Spinal cord (tissue), 10 donors: ENCODE measurements at places on chromosomes 11 and 22.
A peak's percentile ranks its signal among the peaks of the same experiment; 100 is the strongest.

- DNase-seq: no peak
These were observed 540.3 kb downstream of the NTM start for GRCh38 chr11:131910523-131911387.

DNA sequence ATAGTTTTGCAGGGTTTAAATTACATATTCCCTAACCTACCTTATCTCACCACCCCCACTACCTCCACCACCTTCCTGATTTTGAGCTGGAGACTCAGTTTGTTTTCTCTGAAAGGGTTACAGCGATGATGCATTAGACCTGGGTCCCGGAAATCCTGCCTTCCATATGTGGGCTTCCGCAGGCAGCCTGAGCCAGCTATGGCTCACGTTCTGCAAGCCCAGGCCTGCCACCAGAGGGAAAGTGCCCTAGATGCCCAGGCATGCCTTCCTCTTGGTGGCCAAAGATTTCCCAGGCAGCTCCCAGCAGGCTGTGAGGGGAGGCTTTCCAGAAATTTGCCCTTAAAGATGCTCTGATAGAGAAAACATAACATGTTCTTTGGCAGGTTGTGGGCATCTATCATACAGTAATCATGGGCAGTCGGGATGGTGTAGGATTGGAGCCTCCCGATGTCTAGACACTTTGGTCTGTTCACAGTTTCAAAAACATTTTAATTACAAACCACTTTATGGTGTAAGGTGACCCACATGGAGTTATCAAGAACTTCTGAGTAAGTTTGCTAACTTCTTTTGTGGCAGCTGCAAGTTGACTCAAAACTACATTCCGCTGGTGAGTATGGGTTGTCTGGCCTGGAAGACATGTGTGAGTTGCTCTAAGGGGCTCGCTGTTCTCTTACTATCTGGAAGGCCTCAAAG lies 79.3 kb downstream of the MICAL2 start:
- no peak for DNase-seq

DNA sequence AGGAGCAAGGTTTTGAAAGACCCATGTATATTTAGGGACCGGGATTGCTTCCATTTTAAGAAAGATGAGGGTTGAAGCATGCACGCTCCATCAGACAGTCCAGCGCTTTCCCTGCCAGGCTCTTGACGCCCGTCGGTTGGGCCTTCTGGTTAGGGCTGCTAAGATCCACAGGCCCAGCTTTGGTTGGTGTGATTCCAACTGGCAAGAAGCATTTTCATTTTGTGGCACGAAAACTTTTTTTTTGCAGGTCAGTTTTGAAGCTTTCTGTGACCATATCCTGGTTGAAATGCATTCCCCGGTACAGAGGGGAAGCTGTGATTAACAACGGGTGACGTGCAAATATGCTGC lies 34.3 kb upstream of the MPPED1 start:
- DNase-seq: no peak

DNA sequence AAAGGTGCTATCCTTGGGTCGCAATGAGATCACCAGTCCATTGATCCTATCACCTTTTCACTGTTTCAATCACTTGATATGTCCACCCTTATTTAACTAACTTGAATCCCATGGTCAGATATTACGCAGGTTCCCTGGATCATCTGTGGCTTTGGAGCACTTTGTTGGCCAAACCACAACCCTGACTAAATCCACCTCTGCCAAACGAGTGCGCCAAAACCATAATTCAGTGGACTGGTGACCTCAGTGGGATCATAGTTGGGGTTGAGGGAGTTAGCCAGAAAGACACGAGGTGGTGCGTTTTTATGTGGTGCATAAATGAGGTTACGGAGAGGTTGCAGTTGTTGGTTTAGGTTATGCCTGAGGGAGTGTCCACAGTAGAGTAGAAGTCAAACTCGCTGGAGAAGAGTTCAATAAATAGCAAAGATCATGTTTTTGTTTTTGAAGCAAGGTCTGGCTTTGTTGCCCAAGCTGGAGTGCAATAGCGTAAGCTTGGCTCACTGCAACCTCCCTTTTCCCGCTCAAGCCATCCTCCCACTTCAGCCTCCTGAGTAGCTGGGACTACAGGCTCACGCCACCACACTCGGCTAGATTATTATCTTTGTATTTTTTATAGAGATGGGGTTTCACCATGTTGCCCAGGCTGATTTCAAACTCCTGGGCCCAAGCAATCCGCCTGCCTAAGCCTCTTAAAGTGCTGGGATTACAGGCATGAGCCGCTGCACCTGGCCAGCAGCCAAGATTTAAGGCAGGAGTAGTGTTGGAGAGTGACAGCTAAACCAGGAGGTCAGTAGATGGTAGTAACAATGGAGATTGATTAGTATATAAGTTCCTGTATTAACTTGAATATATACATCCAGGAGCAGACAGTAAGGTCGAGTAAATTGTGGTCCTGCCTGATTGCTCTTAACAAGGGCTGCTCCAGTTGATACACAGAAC lies 4.5 kb downstream of the FOXR1 start:
- DNase-seq: no peak

GRCh38 chr11:97158243-97158642 lies 768.4 kb downstream of the JRKL start:
- DNase-seq: no peak

GRCh38 chr11:65814131-65814985 lies 19.4 kb upstream of the SNX32 start:
- DNase-seq: no peak

GRCh38 chr11:57571606-57572005 lies 4.1 kb upstream of the UBE2L6 start:
- DNase-seq: no peak

DNA sequence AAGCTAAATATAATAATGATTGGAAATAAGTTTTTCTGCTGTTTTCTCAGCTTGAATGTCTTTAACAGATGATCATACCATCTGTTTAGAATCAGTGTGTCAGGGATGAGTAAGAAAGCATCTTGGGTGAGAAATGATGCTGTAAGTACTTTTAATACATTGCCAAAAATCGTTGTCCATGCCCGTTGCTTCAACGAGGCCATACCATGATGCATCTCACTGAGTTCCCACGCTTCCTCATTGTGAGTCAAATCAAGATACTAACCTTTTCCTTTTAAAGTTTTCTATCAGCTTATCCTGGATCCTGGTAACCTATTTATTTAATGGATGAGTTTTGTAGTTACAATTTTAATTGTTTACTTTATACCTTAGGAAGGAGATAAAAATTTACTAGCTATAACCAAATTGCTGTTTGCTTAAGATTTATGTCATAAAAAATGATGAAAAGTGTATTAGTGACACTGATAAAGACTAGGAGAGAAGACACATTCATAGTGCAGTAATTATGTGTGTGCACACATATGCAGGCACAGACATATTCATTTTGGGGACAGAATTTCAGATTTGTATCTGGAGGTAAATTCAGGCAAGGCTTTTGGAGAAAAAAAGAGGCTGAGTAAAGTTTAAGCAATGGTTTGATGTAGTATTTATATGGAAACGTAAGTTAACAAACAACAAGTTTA lies 154.8 kb downstream of the UVRAG start:
- no peak for DNase-seq

- no peak for DNase-seq
These were observed 6.3 kb downstream of the BEST1 start for GRCh38 chr11:61956191-61957020.

DNA sequence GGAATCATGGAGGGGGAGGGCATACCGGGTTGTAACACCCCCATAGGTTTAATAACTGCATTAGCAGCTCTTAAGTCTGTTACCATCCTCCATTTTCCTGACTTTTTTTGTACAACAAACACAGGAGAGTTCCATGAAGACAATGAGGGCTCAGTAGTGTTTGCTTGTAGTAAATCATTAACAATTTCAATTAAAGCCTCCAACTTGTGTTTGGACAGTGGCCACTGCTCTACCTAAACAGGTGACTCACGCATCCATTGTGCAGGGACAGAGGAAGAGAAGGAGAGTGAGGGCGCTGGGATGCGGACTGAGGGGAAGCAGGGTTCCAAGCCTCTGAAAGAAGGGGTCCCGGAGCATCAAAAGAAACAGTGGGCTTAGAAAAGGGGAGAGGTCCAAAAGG lies 21.3 kb upstream of the MTNR1B start:
- DNase-seq: no peak

DNA sequence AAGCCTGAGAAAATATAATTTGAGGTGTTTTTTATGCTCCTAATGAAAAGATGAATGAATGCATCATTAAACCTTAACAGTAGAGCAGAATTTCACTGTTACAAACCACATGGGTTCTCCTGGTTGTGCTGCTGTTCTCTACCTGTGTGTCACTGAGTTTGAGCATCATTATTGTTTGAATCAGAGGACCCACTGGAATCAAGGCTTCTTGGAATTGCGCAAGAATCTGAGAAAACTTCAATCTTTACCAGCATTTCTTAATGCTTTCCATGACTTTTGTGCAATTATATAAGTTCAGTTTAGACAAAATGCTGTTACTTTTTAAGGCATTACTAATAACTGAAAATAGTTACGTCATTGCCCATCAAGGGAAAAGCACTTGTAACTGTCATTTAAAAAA lies 18.8 kb upstream of the RBX1 start:
- no peak for DNase-seq

- peak; percentile 66 for DNase-seq
These were observed 274.9 kb upstream of the MPPED2 start for GRCh38 chr11:30861064-30861463.

DNA sequence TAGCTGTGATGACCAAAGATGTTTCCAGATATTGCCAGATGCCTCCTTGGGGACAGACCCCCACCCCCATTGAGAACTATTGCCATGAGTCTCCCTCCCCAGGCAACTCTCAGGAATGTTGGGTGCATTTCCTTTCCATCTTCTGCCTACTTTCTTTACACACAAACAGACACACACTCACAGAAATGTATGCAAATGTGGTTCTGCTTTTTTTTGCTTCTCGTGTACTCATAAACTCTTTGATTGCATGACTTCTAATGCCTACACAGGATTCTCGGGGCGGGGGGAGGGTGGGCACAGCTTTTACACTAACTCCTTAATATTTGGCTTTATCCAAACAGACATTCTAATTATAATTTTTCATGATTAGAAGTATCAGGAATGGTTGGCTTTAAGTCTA lies 53.3 kb upstream of the SUSD2 start:
- DNase-seq: no peak

GRCh38 chr11:26622181-26622580 lies 50.1 kb upstream of the MUC15 start:
- DNase-seq: no peak

GRCh38 chr11:128802358-128802981 lies 64.6 kb downstream of the KCNJ1 start:
- DNase-seq: no peak

DNA sequence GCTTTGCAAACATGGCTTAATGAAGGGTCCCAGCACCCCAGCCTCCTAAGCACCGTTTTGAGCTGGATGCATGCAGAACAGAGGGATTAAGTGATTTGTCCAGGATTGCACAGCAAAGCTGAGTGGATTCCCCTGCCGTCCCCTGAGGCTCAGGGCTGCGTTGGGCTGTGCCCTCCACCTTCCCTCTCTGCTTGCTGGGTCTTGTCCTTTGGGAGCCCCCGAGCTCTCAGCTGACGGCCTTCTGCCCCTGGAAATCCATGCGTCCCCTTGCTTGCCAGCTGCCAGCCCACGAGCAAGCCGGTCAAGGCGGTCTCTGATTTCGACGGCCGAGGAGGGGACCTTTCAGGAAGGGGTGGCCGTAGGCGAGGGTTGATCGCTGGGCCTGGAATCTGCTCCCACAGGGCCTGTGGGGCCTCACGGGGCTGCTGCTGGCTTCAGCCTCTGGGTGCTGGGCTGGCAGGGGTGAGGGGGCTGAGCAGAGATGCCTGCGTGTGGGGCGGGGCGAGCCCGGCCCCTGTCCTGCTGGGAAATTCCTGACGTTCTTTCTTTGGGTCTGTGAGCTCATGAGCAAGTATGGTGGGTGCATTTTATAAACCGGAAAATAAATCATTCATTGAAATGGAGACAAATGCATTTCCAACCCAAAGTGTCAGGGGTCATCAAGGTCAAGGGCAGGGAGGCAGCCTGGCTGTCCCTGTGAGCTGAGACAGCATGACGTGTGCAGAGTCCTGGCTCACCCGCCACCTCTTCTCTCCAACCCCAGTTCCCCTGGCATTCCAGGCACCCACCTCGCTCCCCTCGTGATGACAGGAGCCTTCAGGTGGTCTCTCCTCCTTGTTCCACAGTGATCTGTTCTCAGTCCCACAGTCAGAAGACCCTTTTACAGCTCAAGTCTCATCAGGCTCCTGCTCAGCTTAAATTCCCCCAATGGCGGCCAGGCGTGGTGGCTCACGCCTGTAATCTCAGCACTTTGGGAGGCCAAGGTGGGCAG lies 28.1 kb downstream of the FGF4 start:
- peak; percentile 7 for DNase-seq

DNA sequence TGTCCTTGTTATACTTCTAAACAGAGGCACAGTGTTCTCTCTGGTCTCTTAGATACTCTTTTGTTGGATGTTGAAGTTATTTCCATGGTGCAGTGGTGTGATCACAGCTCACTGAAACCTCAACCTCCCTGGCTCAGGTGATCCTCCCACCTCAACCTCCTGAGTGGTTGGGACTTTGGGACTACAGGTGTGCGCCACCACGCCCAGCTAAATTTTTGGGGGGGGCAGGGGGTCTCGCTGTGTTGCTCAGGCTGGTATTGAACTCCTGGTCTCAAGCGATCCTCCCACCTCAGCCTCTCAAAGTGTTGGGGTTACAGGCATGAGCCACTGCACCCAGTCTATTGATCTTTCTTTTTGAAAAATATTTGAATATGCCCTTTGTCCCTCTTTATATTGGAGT lies 14.9 kb downstream of the ZNF74 start:
- DNase-seq: no peak

- no peak for DNase-seq
These were observed 26.2 kb upstream of the LDLRAD3 start for GRCh38 chr11:35917676-35918075.

DNA sequence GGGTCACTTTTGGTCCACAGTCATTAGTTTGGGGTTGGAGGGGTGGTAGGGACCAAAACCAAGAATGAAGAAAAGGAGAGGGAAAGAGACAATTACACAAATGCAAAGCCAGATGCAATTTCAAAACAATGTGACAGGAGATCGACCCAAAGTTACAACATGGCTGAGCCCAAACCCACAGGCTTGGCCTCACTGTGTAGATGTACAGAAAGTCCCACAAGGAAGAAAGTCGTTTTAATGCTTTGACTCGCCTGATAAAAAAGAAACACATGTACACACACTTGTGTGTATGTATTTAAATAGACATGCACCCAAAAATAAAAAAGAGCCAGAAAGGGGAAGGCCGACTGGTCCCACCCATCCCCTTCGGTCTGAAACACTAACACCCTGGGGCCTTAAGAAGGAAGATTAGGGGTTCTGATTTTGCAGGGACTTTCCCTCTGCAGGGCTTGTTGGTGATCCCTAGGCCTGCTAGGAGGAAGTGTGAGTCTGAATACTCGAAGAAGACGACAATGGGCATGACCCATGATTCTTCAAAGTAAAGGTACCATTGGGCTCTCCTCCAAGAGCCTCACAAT lies 104.1 kb downstream of the ETS1 start:
- no peak for DNase-seq
